ENCODE measurements at places on chromosomes 1 and 21. TPM values are rescaled to one million over a fixed set of nuclear protein-coding genes. Genes with fewer than 3 reads are reported as not detected.

ERICH3 gene
- 0.42 TPM for polyA plus RNA-seq

- DNase-seq, result no peak
Measured at GRCh38 chr1:217150366-217150765, 427.1 kb upstream of the ESRRG start.

DNA sequence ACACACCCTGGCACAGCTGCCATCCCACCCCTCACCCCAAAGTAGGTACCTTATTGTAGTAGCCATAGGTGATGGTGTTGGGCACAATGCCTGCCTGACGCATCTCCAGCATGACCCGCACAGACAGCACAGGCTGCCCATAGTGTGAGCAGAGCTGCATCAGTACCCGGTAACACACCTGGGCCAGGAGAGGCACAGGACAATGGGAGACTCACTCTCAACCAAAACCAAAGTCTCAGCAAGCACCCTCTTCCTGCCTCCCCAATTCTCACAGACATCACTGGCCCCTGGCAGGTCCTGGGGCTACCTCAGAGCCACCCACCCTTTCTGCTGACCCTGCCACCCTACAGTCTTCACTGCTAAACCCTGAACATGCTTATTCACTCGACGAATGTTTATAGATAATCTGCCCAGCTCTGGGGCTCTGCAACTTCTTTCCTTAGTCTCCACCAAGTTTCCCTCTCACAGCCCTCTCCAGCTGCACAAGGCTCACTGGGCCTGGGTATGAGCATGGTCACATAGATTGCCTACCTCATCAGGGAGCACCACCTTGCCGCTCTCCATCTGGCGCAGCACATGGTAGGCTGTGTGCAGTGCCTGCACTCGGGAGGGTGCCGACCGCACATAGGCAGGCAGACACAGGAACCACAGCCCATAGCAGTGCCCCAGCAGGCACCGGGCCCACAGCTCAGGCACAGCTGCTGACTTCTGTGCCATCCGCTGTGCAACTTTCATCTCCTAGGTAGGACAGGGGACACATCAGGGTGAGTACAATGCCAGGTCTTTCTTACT lies 10.3 kb downstream of the DENND4B start:
- no peak for DNase-seq

DNA sequence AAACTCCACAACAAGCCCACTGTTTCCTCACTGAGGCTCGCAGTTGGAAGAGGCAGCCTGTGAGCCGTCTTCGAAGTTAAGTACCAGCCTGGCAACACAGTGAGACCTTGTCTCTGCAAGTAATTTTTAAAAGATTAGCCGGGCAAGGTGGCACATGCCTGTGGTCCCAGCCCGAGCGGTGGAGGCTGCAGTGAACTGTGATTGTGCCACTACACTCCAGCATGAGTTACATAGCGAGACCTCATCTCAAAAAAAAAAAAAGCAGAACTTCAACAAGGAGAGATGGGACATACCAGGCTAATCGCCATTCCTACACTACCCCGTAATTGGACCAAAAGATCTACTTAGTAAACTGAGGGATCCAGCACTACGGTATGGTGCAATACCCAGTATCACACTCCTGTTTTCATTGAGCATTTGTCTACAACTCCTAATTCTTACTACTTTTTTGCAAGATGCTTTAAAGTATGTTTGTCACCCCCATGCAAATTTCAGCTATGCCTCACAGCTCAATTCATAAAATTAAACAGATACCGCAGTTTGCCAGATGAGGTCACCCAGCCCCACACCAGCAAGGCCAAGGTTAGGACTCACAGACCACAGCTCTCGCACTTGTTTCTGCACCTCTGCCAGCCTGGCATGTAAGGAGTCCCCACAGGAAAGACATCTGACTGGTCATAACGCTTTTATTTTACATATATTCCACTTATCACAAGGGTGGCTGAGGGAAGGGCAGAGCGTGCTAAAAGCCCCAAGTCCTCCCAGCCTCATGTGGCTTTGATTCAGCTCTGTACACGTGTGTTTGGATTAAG lies 21.0 kb downstream of the SDE2 start:
- DNase-seq, result no peak

ARMH1 gene
- 5.6 TPM for polyA plus RNA-seq

BRDT gene
- polyA plus RNA-seq, result 0.17 TPM

DNA sequence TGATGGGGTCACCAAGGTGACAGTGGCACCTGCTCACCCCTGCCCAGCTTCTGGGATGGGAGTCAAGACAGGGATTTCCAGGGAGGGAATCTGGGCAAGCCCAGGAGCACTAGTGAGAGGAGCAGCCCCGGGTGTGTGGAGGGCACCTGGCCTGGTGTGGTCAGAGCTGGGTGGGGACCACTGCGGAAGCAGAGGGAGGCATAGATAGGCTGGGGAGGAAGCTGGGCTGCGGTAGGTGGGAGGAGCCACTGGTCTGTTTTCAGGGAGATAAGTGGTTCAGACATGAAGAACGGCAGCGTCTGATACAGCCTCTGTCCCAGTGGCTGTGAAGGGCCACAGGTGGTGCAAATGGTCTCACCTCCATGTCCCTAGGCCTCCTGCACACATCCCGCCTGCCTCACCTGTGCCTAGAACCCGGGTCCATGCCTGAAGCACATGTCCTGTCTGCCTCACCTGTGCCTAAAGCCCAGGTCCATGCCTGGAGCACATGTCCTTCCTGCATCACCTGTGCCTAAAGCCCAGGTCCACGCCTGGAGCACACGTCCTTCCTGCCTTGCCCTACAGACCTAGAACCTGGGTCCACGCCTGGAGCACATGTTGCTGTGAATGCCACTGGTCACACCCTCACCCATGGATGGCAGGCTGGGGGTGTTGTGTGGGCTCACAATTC lies 325.9 kb upstream of the AJAP1 start:
- no peak for DNase-seq

DNA sequence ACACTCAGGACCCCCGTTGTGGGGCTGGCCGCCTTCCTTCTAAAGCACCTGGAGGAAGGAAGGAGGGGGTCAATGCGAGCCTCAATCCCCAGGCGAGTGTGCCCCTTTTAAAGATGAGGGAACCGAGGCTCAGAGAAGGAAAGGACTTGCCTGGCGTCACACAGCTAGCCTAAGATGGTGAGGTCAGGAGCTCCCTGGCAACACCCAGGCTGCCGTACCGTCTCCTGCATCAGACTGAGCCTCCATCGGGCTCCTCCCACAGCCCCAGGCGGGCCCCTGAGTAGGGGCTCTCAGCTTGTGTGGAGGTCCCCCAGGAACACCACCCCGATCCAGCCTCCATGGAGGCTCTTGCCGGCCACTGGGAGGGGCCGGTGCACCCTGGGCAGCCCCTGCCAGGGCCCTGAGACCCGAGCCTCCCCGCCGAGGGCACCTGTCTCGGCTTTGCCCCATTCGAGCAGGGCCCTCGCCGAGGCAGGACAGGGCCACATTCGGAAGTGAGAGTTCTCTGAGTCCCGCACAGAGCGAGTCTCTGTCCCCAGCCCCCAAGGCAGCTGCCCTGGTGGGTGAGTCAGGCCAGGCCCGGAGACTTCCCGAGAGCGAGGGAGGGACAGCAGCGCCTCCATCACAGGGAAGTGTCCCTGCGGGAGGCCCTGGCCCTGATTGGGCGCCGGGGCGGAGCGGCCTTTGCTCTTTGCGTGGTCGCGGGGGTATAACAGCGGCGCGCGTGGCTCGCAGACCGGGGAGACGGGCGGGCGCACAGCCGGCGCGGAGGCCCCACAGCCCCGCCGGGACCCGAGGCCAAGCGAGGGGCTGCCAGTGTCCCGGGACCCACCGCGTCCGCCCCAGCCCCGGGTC lies at the start of gene AIRE:
Gene AIRE, plus strand, starts transcription at position 739 of the 855 bp plus-strand sequence. CDS start 131 bp downstream, outside the sequence.
- DNase-seq, result no peak

Data from right renal cortex interstitium (tissue), 3 donors.